ENCODE measurements at places on chromosomes 3 and 15.

GRCh38 chr3:141940194-141940776, 63.8 kb downstream of the ATP1B3 start:
- peak; percentile 48 for DNase-seq

DNA sequence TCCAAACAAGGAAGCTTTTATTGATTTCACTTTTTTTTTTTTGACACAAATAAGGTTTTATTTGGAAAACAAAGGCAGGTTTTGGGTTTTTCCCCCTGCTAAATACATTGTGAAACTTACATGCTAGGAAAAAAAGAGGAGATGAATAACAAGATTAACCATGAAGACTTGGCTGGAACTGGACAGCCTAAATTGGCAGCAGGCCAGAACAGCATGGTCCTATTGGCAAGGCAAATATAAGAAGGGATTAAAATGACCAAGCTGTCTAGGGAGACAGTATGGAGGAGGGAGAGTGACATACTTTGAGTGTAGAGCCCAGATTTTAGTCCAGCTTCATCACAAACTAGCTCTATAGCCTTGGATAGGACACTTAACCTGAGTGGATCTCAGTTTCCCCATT, 63.9 kb upstream of the BBX start:
- DNase-seq: peak; percentile 4

- DNase-seq: no peak
Observed at GRCh38 chr15:100129677-100130076, 212.1 kb downstream of the ADAMTS17 start.

- no peak for DNase-seq
Observed at GRCh38 chr3:169493521-169494141, 169.9 kb downstream of the MECOM start.

- DNase-seq: no peak
Observed at GRCh38 chr3:128392818-128393544, 73.7 kb downstream of the DNAJB8 start.

- DNase-seq: no peak
Observed at GRCh38 chr3:65902304-65902793, 136.4 kb downstream of the MAGI1 start.

DNA sequence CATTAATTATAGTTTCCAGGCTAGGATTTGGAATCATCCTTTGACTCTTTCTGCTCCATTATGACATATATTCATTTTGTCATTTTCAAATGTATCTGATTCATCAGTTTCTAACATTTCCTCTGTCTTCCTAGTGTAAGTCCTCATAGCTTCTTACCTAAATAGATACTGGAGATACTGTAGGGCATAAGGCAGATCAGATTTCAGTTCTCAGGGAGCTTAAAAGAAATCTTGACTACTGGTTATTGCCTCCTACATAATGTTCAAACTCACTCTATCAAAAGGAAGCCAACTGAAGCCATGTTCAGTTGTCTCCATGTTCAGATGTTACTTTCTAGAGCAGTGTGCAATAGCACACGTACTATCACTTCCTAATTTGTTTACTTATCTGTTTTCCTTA, 29.6 kb upstream of the CTDSPL2 start:
- DNase-seq: no peak

DNA sequence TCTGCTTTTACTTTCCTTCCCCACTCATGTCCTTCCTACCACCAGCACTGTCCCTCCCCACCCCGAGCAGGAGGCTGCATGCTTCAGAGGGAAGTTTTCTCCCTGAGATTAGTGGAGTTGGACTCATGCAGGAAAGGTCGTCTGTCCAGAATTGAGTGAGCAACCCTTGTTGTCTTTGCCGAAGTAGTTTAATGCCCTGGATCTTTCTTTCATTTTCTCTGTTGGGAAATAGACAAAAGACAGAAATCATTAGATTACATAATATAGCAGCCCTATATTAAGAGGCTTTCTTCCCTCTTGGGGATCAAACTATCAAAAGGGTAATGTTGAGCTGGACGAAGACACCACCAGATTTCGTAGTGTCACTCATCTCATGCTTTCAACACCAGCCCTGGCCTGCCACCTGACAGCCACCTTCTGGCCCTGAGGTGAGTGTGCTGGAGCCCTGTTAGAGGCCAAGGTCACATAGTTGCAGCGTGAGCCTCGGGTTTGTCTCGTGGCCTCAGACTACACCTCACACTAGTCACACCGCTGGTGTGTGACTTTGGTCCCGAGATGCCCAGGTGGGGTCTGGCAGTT, 231.0 kb downstream of the ITPR1 start:
- no peak for DNase-seq

- DNase-seq: no peak
Observed at GRCh38 chr15:47582233-47582632, 135.1 kb upstream of the SEMA6D start.

GRCh38 chr3:14352002-14352627, 50.3 kb upstream of the SLC6A6 start:
- DNase-seq: peak; percentile 57

DNA sequence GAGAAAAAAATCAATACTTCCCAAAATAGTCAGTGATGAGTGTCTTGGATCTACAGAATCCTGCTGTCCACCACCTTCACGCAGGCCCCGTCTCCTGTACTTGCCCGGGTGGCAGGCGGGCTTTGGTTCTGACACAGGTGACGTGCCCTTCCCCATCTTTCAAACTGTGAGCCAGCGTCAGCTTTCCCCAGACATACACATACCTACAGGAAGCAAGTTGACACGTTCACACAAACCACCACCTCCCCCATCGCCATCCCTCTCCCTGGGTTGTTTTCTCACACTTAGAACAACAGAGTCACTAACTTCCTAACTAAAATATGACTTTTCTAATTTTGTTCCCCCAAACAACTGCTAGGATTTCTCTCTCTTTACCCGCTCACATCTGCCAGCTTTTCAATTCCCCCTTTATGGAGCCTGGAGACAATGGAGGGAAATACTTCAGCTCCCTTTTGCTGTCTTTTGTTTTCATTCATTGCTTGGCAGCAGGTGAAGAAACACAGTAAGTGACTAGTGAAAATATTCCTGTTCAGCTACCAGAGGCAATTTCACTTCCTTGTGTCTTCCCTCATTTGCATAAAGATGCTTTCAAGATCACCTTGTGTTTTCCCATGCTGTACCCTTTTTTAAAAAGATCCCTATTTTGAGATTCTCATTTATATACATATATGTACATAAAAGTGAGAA, 248.3 kb downstream of the SLCO3A1 start:
- DNase-seq: no peak

DNA sequence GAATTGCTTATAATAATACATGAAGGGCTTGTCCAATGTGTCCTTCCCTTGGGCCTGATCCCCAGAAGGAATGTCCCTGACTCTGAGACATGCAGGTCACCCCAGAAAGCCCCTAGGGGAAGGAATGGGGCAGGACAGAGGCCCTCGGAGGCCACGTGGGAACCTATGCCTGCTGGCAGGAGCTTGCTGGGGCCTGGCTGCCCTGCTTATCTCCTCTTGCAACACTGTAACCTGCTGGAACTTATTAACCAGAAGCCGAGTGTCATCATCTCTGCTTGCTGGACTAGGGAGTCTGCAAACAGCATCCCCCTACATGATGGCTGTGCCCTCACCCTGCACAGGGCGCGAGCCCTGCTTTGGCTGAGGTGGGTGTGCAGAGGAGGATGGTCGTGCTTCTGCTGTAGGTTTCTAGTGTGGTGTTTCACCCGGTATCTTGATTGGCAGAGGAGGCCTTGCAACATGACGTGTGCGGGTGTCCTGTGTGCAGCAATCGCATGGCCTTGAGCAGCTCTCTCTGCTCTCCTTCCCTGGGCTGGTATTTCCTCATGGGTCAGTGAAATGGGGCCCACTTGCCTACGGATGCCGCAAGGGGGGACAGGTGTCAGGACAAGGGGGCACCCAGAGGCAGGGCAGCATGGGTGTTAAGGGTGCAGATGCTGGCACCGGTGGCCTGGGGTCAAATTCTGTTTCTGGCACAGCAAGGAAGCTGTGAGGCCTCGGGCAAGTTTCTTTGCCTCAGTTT, 5.0 kb downstream of the CHST13 start:
- DNase-seq: peak; percentile 48

- no peak for DNase-seq
Observed at GRCh38 chr15:61084944-61085367, 144.1 kb downstream of the RORA start.

GRCh38 chr15:68333775-68334470, 56.4 kb downstream of the FEM1B start:
- DNase-seq: no peak

DNA sequence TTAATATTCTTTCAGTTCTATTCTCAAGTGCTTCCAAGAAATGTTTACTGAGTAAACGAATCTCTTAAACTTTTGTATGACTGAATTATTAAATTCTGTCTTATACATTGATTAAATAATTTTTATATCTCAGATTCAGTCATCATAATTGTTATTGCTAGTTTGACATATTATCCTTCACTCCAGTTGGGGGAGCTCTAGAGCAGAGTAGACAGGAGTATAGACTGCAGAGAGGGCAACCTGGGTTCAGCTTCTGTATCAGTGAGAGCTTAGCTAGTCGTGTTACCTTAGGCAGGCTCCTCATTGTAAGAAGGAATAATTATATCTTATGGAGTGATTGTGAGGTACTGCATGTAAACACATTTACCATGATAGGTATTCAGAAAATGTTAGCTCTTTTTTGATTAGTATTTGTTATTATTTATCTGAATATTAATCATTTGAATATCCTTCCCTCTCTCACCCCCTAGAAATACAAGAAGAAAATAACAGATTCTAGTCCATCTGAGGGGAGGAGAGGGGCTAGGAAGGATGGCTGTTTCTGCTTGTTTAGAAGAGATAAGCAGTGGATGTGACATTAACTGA, 31.0 kb upstream of the ZCWPW2 start:
- peak; percentile 62 for DNase-seq

GRCh38 chr3:115381931-115382330, 234.8 kb upstream of the ZBTB20 start:
- no peak for DNase-seq

DNA sequence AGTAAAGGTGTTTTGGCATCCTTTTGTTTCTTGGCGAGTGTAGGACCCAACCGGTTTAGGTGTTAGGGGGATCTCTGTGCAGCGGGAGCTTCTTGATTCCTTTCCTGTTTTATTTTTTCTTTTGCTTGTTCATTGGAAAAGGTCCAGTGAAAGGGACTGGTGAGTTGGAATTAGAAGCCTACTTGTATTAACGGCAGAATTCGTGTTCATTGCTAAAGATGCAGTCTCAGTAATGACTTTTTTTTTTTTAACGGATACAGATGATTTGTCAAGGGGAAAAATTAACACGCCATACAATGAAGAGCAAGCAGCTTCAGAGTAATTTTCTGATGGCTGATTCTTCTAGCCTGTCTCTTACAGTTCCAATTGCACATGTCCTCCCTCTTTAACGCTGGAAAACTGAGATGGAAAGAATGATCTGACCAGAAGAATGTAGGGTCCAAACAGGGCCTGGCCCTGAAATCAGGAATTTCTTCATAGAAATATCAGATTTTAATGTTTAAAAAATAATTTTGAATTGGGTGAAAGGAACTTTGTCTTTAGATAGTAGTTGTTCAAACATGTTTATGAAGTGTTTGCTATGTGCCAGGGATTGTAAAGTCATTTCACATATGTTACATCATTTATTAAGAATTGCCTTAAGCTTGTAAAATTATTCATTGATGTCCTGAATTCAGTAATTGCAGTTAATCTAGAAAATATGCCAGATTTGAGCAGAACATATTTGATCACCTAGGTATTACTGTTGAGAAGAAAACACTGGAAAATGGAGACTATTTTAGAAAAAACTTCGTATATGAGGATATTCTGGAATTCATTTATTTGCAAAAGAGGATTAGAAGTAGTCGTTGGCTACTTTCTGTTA, 1.4 kb downstream of the MAPK6 start:
- no peak for DNase-seq

- peak; percentile 68 for DNase-seq
Observed at GRCh38 chr15:52440414-52440813, 88.3 kb downstream of the MYO5A start.

- DNase-seq: no peak
Observed at GRCh38 chr15:47095833-47096232, 621.5 kb upstream of the SEMA6D start.

DNA sequence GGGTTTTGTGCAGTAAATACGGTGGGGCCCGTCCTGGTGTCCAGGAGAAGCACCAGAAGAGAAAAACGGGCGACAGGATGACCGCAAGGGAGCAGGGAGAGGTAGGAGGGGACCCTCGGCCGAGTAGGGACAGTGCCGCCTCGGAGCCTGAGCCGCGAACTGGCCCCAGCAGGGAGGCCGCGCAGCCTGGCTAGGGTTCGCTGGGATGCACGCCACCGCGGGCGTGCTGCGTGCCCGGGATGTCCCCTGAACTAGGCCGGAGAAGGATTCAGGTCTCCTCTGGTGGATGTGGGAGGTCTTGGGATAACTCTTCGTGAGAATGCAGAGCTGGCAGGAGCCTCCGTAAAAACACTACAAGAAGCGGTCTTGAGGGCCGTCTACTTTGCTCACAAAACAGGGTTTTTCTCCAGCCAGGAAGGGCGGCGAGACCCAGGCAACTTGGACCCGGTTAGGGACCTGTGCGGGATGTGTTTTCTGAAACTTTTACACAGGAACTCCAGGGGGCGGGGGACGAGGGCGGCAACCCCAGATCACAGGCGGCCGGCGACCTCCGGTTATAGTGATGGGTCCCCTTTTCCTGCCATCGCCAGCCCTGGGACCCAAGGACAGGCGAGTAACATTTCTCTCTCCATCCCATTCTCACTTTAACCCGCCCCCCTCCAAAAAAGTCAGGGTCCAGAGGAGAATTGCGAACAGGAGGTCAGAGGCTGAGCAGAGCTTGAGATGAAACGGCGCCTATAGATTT, 35.5 kb downstream of the NR2F2 start:
- no peak for DNase-seq

DNA sequence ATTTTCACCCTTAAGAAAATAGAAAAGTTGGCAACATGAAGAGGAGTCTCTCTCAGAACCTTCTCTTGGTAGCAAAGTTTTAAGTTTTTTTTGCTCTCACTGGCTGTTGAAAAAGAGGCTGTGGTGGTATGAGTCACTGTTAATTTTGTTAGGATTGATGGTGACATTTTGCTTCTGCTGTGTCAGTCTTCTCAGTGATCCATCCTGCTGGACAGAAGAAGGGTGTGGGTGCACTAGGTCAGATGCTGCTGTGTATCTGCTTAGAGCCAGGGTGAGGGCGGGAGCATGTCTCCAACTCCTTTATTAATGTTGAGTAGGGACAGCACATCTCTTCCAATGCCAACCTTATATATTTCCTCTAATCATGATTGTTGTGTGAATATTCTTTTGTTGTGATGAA, 369.5 kb downstream of the FEZF2 start:
- no peak for DNase-seq

GRCh38 chr3:23071758-23072157, 131.4 kb upstream of the UBE2E2 start:
- no peak for DNase-seq

- DNase-seq: no peak
Observed at GRCh38 chr3:62007036-62007435, 366.3 kb downstream of the FEZF2 start.

DNA sequence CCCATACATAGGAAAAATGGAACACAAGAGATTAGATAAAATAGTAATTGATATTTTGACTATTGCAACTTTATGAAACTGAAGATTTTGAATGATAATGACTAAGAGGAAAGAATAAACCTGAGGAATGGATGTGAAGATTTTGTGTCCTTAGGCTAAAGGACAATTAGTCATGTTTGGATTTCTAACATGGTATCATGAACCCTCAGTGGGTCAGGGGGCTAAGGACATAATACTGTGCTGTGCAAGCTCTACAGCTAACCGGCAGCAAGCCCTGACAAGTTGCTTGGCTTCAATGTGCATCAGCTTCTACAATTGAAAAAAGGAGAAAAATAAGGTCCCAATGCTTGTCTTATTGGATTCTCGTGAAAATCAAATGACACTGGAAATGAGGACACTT, 491.0 kb downstream of the MECOM start:
- no peak for DNase-seq
